A172 (cell line): ENCODE measurements at places on chromosomes 3 and 15.

DNA sequence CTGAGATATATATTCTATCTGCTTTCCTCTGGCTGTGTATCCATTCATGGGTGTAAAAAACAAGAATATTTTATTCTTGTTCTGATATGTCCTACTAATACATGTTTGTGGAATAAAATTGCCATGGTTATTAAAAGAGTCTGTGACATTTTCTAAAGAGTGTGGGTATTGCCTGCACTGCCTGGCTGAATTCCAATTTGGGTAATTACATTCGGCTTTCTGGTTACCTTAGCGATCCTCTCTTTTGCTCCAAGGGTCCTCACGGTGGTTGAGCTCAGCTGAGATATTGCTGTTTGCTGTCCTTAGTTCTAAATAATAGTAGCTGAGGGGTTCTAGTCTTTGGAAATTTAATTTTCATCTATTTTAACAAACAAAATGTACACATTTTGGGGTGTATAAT, 301.4 kb upstream of the DNAJC19 start:
- no peak for DNase-seq

GRCh38 chr3:192331749-192332385, 395.5 kb downstream of the FGF12 start:
- DNase-seq, result no peak

DNA sequence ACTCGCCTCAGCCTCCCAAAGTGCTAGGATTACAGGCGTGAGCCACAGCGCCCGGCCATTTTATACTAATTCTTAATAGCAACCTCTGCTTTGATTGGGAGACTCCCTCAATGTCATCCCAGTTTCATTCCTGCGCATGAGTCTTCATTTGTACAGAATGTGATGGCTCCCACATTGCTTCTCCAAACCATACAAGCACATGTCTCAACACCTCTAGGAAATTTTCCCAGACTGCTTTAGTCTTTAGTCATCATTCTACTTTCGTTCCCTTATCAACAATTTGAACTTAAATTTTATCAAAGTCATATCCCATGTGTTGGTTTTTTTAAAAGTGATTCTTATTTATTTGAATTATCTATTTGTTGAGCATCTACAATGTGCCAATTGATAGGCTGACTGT, 58.1 kb downstream of the SNX4 start:
- DNase-seq, result no peak

DNA sequence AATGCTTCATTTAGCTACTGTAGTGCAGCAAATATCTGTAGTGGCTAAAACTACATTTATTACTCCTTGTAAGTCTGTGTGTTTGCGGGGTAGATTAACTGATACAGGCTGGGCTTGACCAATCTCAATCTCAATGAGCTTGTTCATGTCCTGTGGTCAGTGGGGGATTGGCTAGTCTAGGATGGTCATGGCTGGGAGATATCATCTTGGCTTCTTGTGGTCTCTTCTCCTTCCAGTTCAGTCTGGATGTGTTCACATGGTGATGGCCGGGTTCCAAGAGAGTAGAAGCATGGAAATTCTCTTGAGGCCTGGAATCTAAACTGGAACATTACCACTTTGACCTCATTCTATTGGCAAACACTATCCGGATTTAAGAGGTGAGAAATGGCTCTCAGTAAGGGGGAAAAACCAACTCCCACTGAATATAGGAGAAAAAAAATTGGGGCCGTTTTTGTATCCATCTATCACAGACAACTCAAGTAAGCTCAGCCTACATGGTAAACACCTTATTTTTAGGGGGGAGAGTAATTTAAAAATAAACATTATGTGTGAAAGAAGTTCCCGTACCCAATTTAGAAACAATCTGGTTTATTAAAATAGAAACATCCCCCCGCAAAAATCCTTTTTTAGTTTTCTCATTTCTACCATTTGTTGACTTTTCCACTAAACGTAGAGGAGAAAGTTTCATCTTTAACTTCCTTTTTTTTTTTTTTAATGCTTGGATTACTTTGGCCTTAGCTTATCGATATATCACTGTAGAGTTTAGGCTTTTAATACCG, 284.9 kb upstream of the TBC1D5 start:
- DNase-seq, result no peak

- DNase-seq, result no peak
These were observed 268.0 kb downstream of the EPHA3 start for GRCh38 chr3:89375451-89375850.

DNA sequence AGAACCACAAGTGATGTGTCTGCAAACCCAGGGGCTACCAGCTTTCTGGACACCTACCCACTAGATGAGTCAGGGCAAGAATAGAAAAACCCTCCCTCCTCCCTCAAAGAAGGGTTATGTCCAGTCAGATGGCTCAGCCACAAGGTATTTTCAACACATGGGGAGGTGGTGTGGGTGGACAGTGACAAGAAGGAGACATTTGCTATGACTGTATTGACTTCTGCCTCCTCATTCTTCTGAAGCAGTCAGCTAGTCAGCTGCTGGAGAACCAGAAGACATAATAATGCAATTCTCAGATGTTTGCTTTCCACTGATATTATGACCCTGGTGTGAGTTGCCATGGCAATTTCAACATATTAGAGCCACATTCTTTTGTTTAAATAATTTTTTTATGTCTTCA, 66.7 kb upstream of the GOLGA8B start:
- DNase-seq, result no peak

DNA sequence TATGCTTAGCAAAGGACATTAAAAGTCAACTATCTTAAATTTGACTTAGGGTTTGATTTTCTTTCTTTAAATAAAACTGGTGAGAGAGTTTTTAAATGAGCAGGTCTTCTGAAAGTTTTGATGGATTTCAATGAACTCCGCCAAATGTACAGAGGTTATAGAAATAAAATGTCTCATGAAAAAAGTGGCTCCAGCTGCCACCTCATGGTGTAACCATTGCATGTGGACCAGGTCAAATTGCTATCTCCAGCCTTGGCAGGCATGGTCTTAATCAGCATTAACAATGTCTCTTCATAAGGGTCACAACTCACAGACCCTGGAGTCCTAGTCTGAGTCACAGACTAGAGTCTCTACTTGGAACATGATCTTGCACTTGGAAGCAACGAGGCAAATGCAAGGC, 182.3 kb downstream of the ADAMTS17 start:
- no peak for DNase-seq

GRCh38 chr3:61665987-61666386, 104.6 kb downstream of the PTPRG start:
- no peak for DNase-seq

GRCh38 chr15:77863491-77864105, 213.9 kb downstream of the TBC1D2B start:
- no peak for DNase-seq

- no peak for DNase-seq
These were observed 3.6 kb downstream of the RPS17 start for GRCh38 chr15:82536409-82537350.

DNA sequence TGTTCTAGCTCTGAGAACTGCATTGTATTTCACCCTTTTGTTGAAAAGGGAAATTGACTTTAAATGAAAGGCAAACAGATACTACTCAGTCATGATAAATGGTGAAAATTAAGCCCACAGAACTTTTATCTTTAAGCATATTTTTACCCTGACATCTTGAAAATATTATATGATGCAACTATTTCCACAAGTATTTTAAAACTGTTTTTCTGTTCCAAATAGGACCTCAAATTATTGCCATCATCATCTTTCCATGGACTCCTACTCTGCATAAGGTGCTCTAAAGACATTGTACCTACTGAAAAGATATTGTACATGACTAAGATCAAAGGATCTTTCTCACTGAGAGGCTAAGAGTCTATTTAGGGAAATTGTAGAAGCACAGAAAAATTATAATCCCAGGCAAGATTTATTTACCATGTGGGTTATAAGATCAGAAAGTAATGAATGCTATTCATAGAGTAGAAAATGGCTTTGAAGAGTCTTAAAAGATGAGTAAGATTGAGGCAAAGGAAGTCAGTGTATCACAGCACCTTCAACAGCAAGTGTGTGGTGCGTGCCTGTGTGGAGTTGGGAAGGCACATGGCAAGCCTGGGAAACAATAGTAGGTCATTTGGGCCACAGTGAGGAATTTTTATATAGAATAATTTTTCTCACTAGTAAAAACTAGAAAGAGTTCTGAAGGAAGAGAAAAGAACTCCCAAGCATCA, 68.8 kb downstream of the VGLL3 start:
- DNase-seq, result no peak

GRCh38 chr15:72511536-72511935, 37.4 kb downstream of the ARIH1 start:
- DNase-seq, result no peak

- DNase-seq, result no peak
These were observed 69.9 kb downstream of the FILIP1L start for GRCh38 chr3:100044369-100044768.

DNA sequence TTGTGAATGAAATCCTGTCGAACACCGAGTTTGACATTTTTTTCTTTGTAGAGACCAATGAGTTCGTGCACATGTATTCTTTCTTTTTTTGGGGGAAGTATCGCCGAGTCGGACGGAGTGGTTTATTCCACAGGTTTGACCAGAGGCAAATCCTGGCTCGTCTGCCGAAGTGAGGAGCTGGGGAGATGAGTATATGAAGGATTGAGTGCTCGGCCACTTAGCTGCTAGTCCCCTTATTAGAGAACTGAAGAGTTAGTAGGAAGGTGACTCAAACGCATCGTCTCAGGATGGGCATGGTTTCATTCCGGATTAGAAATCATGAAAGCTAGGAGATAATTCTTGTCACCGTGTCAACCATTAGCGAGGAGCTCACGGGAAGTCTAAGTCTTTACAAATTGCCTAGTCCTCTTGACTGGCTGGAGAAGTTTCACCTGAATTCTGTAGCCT, 154.7 kb upstream of the GOLIM4 start:
- DNase-seq, result peak; percentile 29

DNA sequence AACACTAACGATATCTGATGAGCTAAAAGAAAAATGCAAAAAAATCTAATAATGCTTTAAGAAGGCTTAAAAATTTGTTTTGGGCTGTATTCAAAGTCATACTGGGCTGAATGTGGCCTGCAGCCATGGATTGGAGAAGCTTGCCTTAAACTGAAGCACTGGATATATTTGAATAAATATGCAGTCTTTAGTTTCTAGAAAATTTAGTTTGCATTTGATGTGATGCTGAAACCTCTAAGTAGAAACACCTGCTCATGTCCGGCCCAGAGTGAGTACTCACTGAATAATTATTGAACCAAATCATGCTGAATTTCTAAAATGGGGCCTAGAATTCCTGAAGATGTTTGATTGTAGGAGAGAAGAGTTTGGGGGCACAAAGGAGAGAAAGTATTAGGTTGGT, 43.9 kb downstream of the ABHD5 start:
- no peak for DNase-seq

DNA sequence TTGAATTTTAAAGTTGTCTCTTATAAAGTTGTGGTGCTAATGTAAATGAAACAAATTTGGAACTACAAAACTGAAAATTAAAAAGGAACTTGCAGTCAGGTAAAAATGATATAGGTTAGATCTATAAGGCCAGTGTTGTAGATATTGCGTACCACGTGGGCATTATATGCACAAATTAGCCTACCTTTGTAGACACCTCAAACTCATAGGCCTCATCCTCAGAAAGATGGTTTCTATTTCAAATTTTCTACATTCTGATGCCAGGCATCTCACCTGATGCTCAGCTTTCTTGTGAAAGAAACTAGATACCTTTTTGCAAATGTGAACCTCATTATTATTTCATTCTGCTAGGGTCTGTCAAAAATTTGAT, 25.6 kb downstream of the TMEM207 start:
- DNase-seq, result no peak

DNA sequence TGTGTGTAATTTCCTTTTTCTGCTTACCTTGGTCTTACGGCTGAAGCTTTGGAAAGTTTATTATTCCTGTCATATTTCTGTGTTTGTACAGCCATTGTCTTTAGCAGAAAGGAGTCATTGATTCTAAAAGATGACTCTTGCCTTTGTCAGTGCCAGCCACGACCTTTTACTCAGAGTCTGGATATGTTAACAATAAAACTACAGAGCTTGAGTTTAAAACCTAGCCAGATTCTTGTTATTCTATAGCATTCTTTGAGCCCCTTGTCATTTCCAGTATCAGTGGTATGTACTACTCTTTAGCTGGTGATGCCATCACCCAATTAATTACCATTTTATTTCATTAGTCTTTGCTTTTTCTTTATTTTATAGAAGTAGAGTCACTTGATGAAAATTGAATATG, 142.4 kb downstream of the TCF12 start:
- DNase-seq, result peak; percentile 75

DNA sequence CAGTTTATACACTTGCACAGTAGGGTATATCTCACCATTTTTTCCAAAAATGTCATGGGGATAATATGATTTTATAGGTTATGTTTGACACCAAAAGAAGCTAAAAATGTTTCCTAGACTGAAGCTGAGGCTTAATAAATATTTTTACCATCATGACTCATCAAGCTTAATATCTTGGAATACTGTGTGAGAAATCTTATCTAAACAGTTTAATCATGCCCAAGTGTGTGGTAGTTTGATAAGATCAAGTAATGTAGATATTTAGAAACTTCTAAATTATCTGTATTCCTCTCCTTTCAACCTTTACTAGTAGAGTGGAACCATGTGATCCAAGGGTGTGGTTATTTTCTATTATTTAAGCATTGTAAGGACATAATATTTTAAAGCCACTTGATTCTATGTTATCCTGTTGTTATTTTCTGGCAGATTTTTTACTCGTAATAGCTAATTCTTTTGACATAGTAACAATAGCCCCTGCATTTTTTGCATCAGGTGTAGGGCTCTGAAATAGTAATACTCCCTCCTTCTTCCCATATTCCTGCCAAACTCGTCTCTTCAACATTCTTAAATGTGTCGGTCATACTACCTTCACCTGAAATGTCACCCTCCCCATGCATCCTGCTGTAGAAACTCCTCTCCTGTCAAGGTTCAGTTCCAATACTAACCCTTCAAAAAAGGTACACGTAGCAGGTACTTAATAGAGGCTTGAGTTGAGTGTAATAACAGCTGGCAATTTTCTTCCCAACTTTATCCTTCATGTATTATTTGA, 729.6 kb downstream of the NLGN1 start:
- DNase-seq, result peak; percentile 23

GRCh38 chr15:36334059-36334458, 245.4 kb upstream of the CDIN1 start:
- DNase-seq, result peak; percentile 88

DNA sequence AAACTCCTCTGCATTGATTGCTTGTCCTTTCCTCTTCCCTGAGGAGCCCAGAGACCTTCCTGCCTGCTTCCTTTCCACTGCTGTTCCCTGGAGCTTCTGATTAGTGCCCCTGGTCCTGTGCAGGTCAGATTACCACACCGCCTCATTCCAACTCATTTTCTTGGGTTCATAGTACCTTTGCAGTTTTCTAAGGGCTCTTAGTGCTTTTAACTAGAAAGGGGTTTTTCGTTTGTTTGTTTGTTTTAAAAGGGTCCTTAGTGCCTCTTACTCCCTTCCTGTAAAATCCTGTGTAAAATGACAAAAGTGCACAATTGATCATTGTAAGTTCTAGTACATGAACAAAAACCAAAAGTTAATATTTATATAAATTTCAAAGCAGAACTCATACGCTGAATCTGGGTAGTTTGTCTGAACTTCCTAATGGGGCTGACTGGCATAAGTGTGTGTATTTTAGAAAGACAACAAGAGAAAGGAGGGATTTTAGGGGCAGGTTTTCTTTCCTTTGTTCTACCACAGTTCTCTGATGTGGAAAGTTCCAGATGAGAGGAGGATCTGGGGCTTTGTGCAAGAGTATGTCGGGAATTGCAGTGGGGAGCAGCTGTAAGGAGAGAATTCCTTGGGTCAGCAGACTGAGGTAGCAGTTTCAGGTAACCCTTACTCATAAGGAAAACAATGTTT, 30.6 kb downstream of the SNRK start:
- no peak for DNase-seq

- DNase-seq, result no peak
These were observed 145.1 kb downstream of the NFKBIZ start for GRCh38 chr3:101994386-101994785.
